Fibroblast of skin of abdomen (primary cell): ENCODE measurements at places on chromosomes 16 and 17.
A peak's percentile ranks its signal among the peaks of the same experiment; 100 is the strongest.

GRCh38 chr17:11898526-11899235, 98.6 kb downstream of the ZNF18 start:
- peak; percentile 33 for DNase-seq

DNA sequence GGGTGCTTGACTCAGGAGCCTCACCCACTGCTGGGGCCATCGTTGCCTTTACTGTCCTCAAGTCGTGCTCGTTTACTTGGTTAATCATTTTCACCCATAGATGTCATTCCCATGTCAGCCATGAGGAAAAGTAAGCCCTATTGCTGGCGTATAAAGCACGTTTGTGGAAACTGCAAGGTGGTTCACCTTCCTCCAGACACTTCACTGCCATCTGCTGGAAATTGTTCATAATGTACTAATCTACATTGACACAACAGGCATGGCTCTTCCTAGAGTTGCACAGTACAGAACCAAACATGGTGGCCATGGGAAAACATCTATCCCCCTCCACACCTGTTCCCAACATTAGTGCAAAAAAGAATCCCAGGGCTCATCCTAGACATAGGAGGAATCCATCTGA, 116.6 kb downstream of the ZNF18 start:
- DNase-seq: no peak

DNA sequence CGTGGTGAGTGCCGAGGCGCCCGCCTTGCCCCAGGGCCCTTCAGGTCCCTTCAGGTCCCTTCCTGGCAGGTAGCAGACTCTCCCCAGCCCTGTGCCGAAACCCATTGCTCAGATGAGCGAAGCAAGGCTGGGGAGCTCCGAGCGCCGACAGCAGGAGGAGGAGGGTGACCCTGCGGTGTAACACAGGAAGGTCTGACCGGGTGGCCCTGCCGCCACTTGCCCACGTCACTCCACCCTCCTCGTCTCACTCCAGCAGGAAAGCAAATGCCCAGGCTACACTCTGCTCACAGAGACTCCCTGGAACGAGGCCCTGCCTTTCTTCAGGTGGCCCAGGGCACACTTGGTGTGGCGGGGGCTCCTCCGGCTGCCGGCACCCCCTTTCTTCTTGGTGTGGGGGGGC, 57.2 kb downstream of the ACTG1 start:
- DNase-seq: no peak

GRCh38 chr16:2717383-2718263, 2.4 kb downstream of the PRSS27 start:
- DNase-seq: no peak

DNA sequence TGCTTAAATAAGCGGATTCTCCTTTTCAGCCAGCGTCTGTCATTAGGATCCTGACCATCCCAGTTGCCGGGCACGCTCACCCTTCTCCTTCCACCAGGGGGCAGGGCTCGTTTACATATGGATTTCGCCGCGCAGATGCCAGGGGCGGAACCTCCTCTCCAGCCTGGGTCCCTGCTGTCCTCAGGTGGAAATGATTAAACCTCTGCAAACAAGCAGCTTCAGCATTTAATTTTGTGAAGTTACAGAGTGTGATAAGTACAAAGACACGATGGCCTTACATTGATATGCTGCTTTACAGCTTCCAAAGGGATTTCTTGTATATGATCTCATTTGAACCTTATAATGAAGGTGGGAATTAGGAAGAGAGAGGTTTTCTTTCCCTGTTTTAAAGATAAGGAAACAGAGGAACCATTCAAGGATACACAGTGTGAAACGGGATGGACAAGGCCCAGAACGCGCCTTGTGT, 3.9 kb upstream of the KRT28 start:
- DNase-seq: peak; percentile 66
